ENCODE measurements at places on chromosomes 7 and 10.

- DNase-seq: no peak
Measured at GRCh38 chr7:76381814-76382213, 23.0 kb upstream of the YWHAG start.

DNA sequence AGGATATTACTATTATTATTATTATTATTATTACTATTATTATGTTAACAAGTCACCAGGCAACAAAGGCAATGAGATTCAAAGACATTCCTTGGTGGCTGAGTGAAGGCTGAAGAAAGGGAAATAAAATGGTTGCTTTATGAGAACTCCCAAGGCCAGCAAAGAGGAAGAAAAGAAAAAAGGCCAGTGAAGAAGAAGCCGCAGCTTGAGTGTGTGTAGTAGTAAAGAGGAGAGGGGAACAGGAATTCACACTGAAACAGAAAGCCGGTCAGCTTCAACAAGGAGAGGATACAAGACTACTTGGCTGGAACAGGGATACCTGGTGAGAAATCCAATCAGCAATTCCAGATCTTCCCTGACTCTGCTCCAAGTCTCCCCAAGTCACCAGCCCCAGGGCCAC, 42.4 kb downstream of the PLXNA4 start:
- DNase-seq: no peak

GRCh38 chr10:374354-374753, 239.1 kb downstream of the ZMYND11 start:
- no peak for DNase-seq

DNA sequence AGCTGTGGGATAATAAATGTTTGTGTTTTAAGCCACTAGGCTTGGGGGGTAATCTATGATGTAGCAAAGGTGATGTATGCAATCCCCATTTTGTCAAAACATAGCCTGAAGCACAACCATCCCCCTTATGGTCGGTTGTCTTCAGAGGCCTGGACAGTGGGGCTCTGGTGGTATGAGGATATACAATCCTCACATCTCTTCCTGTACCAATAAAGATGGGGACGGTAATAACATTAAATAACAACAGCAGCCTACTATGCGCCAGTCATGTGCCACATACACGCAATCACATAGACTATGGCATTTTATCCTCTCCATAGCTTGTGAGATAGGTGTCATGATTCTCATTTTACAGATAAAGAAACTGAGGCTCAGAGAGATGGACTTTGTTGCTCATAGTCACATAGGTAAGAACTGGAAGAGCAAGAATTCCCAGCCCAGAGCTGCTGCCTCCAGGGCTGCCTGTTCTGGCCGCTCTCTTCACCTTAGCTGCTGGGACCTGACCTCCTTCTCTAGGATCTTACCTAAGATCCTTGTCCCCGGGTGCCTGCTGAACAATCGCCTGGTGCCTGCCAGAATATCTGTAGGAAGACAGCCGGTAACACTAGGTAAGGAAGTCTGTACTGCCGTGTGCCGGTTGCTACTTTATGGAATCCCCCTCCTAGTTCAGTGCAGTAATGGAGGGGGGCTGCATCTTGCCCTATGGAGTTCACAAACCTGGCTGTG, 108.6 kb downstream of the ARHGAP22 start:
- no peak for DNase-seq

GRCh38 chr7:83702446-83702845, 53.5 kb upstream of the SEMA3E start:
- no peak for DNase-seq

DNA sequence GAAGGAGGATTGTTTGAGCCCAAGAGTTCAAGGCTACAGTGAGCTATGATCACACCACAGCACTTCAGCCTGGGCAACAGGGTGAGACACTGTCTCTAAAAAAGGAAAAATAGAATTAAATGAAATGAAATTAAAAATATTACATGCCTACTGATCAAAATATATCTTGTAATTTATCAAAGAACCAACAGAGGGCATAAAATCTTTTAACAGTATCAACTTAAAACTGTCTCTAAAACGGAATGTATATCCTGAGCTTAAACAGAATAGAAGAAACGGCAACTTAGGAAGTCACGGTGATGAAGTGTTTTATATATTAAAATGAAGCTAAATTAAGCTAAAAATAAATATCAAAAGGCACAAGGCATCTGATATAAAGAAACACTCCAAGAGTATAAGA, 78.8 kb downstream of the MTPAP start:
- no peak for DNase-seq

DNA sequence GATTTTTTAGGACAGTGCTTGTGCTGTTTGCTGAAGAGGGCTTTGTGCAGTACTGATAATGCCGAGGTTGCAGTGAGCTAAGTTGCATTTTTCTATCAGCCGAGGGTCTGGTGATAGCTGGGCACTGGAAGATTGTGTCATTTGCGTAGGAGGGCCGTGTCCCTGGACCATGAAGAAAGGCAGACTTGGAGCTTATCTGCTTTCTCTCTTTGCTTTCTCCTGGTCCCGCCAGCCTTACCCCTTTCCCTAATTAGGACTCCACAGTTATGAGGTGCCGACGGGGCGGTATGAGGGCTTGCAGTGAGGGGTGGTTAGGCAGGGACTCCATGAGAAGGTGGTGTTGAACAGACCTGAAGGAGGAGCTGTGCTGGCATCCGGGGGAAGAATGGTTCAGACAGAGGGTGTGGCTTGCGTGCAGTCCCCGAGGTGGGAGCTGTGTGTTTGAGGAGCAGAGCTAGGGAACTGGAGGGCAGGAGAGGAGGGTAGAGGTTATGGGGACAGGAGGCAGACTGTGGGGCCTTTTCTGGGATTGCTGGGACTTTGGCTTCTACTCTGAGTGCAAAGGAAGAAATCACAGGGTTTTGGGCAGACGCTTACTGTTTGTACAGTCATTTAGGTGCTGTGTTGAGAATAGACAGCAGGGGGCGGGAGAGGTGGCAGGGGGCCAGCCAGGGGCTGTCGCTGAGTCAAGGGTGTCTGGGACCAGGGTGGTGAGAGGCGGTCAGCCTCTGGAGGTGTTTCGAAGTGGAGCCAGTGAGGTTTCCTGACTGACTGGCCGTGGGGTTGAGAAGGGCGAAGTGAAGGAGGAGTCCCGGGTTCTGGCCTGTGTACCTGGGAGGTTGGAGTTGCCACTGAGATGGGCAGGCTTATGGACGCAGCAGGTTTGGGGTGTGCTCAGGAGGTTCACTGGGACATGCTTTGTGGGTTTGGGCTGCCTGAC, 43.4 kb downstream of the PRF1 start:
- peak; percentile 54 for DNase-seq

DNA sequence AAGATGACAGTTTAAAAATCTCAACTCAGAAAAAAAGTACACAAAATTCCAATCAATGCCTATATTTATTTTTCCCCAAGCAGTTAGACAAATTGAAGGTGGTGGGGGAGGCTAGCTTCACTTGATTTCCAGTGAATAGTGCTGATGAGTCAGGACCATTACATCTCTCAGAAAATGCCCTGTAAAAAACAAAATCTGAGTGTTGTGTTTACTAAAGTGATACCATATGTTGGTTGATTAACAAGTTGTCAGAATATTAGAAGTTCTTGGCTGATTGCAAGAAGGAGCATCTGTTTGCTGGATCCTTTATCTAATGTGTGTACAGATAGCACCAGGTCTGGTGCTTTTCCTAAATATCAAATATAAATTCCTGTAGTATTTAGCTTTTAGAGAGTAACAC, 31.3 kb upstream of the KIAA1217 start:
- no peak for DNase-seq

DNA sequence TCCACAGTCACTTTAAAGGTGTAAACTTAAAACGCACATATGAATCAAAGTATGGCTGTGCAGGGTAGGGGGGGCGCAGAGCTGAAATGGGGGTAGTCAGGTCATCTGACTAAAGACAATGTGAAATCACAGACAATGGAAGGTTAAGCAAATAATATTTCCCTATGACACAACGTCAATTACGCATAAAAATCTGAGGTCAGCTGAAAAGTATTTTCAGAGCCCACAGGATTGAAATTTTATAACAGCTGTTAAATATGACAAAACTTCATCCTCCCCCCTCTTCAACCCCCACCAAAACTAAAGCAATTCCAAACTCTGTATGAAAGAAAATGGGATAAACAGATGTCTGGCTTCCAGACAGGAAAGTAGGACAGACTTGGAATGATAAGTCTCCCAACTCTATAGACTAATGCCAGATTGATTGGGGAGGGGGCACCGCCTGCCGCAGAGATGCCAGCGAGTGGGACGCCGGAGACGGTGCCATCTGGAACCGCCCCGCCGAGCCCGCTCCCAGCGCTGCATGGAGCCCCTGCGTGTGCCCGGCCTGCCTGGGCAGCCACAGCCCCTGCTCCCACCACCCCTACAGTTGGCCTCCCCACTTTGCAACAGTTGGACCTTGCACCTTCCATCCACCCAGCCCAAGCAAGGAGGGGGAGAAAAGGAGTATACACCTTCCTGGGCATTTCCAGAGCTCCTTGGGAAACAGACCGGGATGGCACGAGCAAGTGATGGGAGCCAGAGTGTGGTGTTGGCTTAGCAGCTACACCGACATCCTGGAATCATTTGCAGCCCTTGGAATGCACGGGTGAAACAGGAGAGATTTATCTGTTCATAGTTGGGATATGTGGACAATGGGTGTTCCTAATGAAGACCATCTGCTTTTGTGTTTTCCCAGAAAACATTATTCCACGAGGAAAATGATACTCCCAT, 10.7 kb downstream of the EBF3 start:
- DNase-seq: no peak

- DNase-seq: no peak
Measured at GRCh38 chr7:136884492-136884891, 16.0 kb downstream of the CHRM2 start.

DNA sequence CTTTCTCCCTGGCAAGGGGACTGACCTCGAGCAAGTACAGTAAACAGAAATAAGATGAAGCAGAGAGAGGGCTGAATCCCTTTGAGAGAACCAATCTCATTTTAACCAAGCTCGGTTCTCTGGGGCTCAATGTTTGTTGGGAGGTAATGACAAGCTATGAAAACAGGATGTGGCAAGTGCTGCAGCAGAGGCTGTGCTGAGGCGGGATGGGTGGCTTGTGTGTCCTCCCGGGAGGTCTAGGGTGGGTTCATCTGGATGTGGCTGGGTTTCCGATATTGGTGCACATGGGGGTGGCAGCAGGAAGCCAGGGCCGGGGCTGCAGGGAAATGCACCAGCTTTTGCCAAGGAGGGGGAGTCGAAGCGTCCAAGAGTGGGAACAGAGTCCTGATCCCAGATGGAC, 84.5 kb downstream of the AOAH start:
- DNase-seq: no peak

- no peak for DNase-seq
Measured at GRCh38 chr7:24917510-24918239, 62.3 kb downstream of the OSBPL3 start.

DNA sequence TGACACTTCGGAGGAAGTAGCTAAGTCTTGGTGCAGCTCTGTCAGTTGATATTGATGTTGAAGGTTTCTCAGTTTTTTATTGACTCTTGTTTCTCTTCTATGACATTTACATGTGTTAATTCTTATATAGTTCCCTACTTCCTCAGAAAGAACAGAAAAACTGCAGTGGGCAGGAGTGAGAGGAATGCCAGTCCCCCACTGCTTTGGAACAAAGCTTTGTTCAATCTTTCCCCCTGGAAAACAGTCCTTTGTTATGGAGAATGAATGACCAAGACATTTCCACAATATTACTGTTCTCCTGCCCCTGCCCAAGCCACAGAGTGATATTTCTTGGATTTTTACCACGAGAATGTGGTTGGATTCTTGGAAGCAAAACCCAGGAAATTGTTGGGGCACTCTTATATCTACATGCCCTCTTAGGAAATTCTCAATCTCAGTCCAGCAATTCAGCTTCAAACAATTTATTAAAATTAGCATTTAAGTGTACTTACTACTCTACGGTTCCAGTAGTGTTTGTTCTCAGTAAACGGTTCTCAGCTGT, 258.0 kb upstream of the KCND2 start:
- DNase-seq: no peak

- DNase-seq: no peak
Measured at GRCh38 chr10:35341521-35341920, 5.2 kb downstream of the CCNY start.

GRCh38 chr10:54159924-54160323, 641.1 kb downstream of the PCDH15 start:
- no peak for DNase-seq

DNA sequence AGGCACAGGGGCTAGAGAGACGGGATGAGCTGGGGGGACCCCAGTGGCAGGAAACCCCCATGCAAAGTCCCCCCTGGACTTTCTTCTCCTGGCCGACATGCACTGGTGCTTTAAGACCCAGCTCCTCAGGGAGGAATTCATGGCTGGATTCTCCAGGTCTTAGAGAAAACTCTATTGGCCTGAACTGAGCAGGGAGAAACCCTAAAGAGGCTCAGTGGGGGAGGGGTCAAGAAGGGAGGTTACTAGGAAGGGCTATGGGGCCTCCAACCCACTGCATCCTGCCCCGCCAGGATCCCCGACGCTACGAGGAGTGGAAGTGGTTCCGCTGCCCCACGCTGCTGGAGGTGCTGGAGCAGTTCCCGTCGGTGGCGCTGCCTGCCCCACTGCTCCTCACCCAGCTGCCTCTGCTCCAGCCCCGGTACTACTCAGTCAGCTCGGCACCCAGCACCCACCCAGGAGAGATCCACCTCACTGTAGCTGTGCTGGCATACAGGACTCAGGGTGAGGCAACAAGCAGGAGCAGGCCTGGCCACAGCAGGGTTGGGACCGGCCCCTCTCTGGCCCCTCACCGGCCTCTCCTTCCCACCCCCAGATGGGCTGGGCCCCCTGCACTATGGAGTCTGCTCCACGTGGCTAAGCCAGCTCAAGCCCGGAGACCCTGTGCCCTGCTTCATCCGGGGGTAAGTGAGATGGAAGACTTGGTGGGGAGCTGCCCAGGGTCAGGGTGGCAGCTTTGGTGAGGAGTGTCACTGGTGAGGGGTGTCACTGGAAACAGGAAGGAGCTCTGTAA, 13.8 kb downstream of the ATG9B start:
- DNase-seq: no peak

Measured in omental fat pad (tissue), 4 donors.